ENCODE measurements at places on chromosomes 7 and 10.
A peak's percentile ranks its signal among the peaks of the same experiment; 100 is the strongest.

- no peak for DNase-seq
These were observed 768 bp downstream of the CHCHD2 start for GRCh38 chr7:56105508-56105907.

DNA sequence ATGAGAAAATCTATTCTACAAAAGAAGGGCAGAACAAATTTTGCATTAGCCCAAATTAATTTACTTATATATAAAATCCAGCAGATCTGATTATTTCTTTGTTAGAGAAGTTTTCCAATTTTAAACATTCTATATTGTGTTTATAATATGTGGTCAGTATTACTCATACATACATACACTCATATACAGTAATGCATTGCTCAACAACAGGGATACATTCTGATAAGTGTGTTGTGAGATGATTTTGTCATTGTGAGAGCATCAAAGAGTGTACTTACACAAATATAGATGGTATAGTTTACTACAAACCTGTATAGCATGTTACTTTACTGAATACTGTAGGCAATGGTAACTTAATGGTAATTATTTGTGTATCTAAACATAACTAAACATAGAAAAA lies 239.6 kb upstream of the ETV1 start:
- no peak for DNase-seq

DNA sequence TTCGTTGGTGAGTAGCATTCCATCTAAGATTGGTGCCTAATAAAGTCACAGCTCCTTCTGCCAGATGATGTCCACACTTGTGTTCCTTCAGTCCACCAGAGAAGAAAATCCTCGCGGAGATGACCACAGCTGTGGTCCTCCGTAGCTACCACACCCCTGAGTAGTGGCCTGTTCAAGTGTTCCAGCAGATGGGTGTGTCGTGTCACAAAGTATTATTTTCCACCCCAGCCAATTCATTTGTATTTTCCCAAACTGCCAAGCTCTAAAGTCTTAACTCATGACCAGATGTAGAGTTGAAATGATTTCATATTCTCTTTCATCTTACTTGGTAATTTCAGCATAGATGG lies 251.3 kb upstream of the TCF7L2 start:
- DNase-seq: no peak

GRCh38 chr7:80768756-80769155 lies 130.3 kb downstream of the CD36 start:
- DNase-seq: no peak

- DNase-seq: no peak
These were observed 84.7 kb upstream of the TMEM168 start for GRCh38 chr7:112874909-112875308.

- DNase-seq: no peak
These were observed 70.0 kb downstream of the WAPL start for GRCh38 chr10:86451604-86451960.

- DNase-seq: peak; percentile 49
These were observed 1.5 kb downstream of the GIMAP8 start for GRCh38 chr7:150451833-150452461.
